Stimulated activated CD8-positive, alpha-beta memory T cell treated with anti-CD3 and anti-CD28 coated beads, Interleukin-7, amount 100 ng/mL, for 1 hour (primary cell): ENCODE measurements at places on chromosomes 5 and 9.

DNA sequence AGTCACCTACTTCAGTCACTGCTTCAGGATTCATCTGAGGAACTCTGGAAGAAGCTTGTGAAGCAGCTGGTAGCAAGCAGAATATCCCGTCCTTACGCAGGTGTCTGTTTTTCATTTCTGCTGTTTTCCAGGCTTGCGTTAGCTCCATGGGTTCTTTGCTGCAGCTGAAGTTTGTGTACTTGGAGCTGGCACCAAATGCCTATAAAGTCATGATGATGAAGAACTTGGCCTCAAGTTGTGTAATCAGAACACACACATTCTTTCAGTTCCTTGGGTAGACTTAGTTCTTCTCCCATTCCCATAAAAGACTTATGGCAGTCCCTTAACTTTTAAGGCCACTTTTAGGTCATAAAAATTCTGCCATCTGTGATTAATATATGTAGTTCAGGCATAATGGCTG lies 116.7 kb downstream of the LRRC70 start:
- no peak for DNase-seq

DNA sequence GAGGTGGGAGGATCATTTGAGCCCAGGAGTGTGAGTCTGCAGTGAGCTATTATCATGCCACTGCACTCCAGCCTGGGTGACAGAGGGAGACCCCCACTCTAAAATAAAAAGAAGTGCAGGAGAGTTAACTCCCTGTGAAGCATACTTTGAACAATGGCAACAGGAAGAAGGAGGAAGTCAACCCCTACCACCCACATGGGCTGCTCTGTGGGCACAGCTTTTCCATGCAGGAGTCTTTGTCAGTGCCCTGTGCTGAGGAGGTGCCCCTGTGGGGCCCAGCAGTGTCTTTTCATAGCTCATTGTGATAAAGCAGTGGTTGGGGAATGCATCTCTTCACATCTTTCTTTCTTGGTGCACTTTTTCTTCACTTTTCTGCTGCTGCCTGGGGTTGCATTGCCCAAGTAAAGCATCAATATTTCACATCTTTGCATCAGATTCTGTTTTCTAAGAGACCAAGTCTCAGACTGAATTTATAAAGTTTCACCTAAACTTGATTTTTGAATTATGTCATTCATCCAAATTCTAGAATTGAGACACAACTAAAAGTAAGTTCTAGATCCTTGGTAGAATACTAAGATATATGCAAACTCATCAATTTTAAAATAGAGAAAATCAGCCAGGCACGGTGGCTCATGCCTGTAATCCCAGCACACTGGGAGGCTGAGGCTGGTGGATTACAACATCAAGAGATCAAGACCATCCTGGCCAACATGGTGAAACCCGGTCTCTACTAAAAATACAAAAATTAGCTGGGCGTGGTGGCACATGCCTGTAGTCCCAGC lies 316.6 kb downstream of the DNAH5 start:
- DNase-seq, result no peak

- DNase-seq, result no peak
Observed at GRCh38 chr5:115661101-115661500, 35.3 kb upstream of the TMED7 start.

DNA sequence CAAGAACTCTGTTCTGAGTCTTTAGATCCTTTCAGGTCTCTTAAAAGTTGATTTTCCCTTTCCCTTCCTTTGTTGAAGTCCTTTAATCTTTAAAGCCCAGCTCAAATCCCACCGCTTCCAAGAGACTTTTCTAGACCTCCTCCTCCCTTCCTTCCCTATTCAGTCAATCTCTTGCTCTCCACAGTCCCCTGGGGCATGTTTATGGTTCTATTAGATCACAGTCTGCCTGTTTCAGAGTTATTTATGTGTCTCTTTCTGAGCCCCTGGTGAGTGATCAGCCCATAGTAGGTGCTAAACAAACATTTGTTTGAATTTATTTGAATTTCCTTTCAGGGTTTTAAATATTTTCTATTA lies 7.2 kb upstream of the ARSI start:
- no peak for DNase-seq

GRCh38 chr9:127783111-127784008 lies 2.5 kb upstream of the CDK9 start:
- peak; percentile 41 for DNase-seq

DNA sequence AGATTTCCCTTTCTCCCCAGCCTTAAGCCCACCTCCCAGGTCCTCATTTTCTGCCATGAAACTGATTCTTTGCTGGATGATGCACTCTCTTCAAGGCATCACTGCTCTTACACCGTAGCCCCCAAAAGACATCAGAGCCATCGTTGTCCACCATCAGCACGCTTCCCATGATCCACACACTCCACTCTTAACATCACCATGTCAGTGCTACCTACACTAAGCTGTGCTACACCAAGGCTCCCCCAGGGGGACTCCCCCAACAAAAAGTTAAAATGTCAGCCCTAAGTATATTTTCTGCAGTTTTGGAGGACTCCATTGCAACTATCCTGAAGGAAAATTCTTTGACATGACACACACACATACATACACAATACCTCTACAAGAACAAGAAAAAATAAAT lies 34.1 kb upstream of the KIF2A start:
- no peak for DNase-seq
